ENCODE measurements at places on chromosomes 5 and 9.

DNA sequence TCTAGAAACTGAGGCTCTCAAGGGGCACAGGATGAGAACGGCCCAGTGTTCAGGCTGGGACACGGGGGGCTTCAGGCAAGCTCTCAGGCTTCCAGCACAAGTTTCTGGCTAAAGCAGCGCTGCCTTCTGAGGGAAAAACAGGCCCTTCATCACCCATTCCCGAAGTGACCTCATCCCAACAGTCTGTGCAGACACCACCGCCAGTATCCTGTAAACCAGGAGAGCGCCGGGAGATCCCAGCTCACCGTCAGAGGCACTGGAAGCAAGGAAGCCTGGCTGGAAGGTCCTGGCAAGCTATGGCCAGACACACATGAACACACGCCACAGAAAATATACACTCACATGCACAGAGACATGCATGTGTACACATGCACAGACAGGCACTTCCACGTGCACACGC is 8.8 kb downstream of the SLC12A7 start:
- DNase-seq: no peak

DNA sequence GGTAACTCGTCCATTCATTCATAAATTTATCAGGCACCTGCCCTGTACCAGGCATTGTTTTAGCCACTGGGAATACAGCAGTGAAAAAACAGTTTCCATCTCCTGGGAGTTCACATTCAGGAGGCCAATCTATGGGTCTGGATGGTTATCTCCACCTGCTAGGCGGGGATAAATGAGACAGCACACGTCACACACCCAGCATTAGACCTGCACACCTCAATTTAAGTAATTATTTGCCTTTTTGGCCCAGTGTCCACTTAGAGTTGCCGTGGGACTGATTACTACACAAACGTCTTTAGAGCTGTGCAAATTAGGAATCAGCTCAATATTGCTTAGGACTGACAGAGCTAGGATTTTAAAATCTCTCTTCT is 46.1 kb downstream of the STK10 start:
- DNase-seq: no peak

DNA sequence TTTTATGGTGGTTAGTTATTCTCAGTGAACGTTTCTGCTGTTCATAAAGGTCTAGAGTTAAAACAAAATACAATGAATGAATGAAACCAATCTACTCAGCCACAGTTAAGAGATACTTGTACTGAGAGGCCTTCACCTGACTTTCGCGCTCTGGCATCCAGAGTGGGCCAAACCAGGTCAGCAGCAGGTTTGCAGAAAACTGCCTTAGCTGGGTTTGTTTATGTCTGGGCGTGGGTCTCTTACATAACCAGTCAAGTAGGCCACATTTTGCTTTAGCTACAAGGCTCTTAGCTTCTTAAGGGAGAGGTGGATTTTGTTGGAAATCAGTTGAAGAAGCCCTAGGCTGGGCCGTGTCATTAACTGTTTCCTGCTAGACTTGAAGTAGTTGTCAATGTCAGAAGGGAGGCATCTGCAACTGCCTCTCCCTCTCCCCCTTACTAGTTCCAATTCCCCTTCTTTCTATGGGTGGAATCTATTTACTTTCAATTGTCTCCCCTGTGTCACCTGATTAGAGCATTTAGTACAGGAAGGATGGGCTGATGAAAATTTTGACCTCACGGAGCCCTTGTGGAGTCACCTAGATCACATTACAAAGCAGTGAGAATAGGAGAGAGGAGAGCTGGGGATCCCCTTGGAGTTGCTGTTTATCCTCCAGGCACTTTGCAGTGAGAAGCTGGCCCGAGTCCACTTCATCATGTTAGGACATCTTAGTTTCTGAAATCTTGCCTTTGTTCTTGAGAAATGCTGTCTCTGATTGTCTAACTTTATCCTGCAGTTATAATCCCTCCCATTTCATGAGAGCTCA is 200.5 kb downstream of the ARHGEF28 start:
- peak; percentile 71 for DNase-seq

- peak; percentile 91 for DNase-seq
Observed at GRCh38 chr9:113593682-113594281, 130.3 kb downstream of the RGS3 start.

- no peak for DNase-seq
Observed at GRCh38 chr9:7500521-7500920, 299.1 kb downstream of the DMAC1 start.

- DNase-seq: no peak
Observed at GRCh38 chr5:139664086-139664693, 16.0 kb downstream of the CXXC5 start.

DNA sequence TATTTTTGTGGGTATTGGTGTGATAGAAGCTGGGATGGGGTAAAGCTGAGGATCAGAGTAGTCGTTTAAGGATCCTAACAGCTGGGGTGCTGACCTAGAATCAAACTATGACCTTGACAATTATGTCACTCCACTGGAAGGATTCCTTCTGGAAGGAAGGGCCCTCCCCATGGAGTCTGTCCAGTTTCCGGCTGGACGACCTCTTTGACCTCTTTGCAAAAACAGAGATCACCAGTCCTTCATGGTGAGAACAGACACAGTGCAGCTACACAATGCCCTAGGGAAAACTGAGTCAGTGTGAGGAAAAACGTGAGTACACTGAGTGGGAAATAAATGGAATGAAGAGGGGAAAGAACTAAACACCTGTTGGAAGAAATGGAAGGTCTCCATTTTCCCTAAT is 445.6 kb downstream of the MAT2B start:
- DNase-seq: no peak

GRCh38 chr5:123486951-123487655 is 24.9 kb upstream of the CSNK1G3 start:
- DNase-seq: peak; percentile 34

- DNase-seq: peak; percentile 8
Observed at GRCh38 chr5:135887447-135887864, 8.2 kb downstream of the IL9 start.

GRCh38 chr5:92801911-92802310 is 779.1 kb downstream of the NR2F1-AS1 start:
- no peak for DNase-seq

DNA sequence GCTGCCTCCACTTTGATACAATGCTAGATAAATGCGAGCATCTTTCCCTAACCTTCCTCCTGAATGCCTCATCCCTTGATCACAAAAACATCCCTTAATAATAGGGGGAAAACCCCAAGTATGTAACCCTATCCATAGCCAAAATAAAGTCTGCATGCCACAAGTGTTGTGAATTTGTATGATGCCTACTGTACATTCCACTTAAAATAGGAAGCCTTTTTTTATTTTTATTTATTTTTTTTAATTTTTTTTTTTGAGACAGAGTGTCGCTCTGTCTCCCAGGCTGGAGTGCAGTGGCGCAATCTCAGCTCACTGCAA is 207.0 kb downstream of the AOPEP start:
- no peak for DNase-seq

- DNase-seq: no peak
Observed at GRCh38 chr5:42020788-42021530, 95.9 kb downstream of the FBXO4 start.

- DNase-seq: no peak
Observed at GRCh38 chr9:35484406-35484805, 5.5 kb upstream of the RUSC2 start.

GRCh38 chr9:115862021-115862420 is 291.6 kb upstream of the PAPPA start:
- DNase-seq: no peak

- DNase-seq: no peak
Observed at GRCh38 chr9:77440057-77440456, 208.1 kb downstream of the GNA14 start.

GRCh38 chr5:16937503-16938161 is 1.5 kb upstream of the MYO10 start:
- no peak for DNase-seq

DNA sequence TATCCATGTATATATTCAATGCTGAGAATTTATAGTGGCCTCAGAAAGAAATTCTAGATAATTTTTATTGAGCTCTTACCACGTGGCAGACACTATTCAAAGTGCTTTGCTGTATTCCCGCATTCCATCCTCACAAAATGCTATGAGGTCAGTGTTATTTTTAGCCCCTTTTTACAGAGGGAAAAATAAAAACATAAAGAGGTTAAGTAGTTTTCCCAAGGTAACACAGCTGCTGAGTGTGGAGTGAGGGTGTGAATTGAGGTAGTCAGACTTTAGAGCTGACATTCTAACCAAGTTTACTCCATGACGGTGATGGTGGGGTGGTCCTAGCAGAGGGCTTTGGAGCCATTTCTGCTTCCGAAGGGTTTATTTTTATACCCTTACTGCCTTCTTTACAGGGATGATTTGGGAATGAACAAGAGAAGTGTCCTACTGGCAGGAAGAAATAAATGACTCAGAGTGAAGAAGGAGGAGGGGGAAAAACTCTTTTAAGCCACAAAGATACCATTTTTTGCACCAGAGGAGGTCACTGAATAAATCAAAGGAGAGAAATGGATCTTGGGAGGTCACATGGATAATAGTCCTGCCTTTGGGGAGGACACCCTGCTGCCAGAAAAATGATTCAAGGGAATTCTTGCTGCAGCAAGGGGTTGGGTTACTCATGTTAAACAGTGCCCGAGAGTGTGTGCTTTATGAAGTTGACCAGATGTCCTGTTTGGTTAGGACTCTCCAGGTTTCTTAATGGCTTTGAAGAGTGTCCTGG is 76.1 kb downstream of the HMHB1 start:
- peak; percentile 65 for DNase-seq

- DNase-seq: peak; percentile 22
Observed at GRCh38 chr9:14616188-14616982, 76.8 kb downstream of the ZDHHC21 start.

- no peak for DNase-seq
Observed at GRCh38 chr5:172142709-172143215, 45.3 kb downstream of the STK10 start.

- no peak for DNase-seq
Observed at GRCh38 chr5:40080191-40080590, 599.5 kb upstream of the PTGER4 start.

DNA sequence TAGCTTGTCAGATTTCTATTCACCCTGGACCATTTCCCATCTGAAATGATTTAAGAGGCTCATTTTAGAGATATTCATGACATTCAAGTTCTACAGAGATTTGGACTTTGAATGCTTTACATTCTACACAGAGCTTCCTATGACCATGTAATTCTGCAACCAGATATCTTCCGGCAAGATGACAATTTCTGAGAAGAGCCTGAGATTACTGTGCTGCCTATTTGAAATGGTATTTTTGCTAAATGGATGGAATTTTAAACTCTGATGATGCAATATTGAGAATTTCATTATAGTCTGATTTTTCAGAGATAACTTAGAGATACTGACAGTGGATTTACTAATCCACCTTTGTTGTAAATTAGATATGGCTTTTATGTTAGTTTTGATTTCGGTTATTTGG is 16.0 kb upstream of the ACOT12 start:
- DNase-seq: no peak

- DNase-seq: no peak
Observed at GRCh38 chr5:79200573-79201183, 35.3 kb upstream of the JMY start.

GRCh38 chr5:135246923-135247795 is 151.9 kb downstream of the MACROH2A1 start:
- DNase-seq: peak; percentile 84

- DNase-seq: no peak
Observed at GRCh38 chr5:21397693-21398092, 1409.7 kb upstream of the CDH18 start.

GRCh38 chr5:20102293-20102692 is 114.3 kb upstream of the CDH18 start:
- DNase-seq: no peak

- DNase-seq: peak; percentile 77
Observed at GRCh38 chr5:89315286-89316100, 432.5 kb upstream of the MEF2C start.

DNA sequence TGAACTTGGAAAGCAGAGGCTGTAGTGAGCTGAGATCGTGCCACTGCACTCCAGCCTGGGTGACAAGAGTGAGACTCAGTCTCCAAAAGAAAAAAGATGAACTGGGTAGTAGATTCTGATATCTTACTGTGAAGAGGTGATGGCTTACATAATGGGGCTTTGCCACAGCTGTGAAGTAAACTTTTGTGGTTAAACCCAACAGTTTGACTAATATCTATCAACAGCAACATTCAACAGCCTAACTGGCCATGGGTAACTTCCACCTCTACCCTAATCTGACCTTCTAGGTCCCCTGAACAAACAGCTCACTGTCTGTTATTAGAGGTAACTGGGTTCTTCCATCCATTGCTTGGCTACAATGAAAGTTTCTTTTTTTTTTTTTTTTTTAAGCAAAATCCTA is 52.1 kb downstream of the TLE1 start:
- DNase-seq: no peak

- DNase-seq: no peak
Observed at GRCh38 chr5:154031937-154032489, 6.7 kb downstream of the FAM114A2 start.

GRCh38 chr9:99176527-99177013 is 45.2 kb downstream of the ALG2 start:
- DNase-seq: no peak

DNA sequence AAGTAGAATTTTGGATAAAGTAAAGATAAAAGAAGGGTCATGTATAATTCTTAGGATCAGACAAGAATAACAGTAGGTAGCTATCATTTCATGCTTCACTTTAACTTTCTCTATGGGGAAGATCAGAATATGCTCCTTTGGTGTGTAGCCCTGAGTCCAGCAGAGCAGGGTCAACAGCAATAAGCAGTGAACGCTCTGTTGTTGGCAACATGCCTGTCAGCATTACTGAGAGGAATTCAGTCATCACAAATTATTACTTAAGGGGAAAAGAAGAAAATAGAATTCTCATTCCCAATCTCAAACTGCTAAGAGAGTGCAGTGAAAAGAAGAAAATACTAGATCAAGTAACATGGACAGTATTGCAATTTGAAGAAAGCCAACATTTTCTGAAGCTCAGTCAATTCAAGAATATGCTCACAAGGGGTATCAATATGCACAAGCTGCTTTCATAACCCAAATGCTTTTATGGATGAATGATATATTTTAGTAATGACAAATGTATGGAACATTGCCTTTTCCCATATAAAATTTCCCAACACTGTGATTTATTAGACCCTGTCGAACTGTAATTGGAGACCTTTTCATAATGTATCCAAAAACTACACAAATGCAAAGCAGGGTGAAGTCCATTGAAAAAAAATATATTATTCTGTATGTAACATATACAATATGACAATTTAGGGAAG is 1359.4 kb downstream of the EFNA5 start:
- DNase-seq: peak; percentile 48

DNA sequence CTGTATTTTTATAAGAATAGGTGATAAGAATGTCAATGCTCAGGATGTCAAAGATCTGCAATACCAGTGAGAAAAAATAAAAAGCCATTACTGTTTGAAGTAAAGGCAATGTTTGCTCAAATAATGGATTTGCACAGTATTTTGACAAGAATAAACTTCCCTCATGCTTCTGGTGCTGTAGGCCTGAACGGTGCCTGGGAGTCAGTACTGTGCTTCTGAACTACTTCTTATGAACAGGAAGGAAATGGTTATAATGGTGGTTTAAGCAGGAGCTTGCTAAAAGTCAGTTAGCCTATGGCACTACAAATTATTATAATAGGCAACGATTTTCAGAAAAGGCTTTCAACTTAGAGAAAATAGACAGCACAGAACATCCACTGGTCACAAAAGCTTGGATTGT is 548.3 kb upstream of the CDH18 start:
- no peak for DNase-seq

- no peak for DNase-seq
Observed at GRCh38 chr5:36491856-36492255, 114.5 kb upstream of the SLC1A3 start.

GRCh38 chr9:84371737-84372136 is 31.2 kb upstream of the SLC28A3 start:
- peak; percentile 92 for DNase-seq

Data from skeletal muscle cell (primary cell).